Endothelial cell of umbilical vein (primary cell): ENCODE measurements at places on chromosomes 13 and 19.

DNA sequence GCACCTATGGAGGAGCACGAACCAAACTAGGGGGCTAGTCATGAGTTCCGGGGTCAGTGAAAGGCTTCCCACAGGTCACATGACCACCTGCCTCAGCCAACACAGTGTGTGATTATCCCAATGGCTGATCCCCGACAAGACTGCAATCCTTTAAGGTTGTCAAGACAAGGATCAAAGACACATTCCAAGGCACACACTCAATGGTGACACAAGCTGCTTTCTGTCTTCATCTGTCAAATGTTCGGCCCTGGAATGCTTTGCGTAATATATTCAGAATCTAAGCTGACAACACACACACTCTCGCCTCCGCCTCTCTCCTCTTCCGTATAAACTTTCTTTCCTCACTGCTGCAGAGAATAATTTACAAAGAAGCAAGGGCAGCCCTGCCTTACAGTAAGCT is 11.7 kb downstream of the RANBP3 start:
- DNase-seq, result no peak

GRCh38 chr19:23439623-23440022 is 44.4 kb upstream of the ZNF91 start:
- DNase-seq, result no peak

DNA sequence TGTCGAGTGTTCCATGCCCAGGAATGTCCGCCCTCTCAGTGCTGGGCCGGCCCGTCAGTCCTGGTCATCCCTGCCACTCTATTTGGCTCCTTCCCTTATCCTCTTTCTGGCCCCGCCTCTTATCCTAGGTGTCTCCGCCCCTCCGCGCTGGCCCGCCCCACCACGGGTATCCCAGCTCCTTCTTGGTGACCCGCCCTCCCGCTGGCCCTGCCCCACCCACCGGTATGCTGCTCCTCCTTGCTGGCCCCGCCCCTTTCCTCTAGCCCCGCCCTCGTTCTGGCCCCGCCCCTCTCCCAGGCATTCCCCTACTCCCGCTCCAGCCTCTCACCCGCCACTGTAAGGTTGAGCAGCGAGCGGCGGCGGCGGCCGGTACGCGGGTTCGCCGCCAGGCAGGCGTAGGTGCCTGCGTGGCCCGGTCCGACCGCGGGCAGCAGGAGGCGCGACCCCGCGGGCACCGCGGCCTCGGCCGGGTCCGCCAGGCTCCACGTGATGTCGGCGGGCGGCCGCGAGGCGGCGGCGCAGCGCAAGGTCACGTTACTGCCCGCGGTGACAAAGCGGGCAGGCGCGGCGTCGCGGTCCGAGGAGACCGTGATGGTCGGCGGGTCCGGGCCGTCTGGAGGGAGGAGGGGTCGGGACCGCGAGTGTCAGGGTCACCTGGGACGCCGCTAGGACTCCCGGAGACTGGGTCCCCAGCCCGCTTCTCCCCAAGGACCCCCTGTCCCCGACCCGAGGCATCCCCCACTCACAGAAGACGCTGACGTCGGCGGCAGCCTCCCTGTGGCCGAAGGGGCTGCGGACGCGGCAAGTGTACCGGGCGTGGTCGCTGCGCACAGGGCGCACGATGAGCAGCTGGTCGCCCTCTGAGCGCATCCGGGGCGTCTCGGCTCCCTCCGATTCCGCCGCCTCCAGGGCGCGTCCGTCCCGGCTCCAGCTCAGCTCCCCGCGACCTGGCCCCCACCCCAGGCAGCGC is 2.0 kb downstream of the VSIG10L start:
- DNase-seq, result peak; percentile 97

DNA sequence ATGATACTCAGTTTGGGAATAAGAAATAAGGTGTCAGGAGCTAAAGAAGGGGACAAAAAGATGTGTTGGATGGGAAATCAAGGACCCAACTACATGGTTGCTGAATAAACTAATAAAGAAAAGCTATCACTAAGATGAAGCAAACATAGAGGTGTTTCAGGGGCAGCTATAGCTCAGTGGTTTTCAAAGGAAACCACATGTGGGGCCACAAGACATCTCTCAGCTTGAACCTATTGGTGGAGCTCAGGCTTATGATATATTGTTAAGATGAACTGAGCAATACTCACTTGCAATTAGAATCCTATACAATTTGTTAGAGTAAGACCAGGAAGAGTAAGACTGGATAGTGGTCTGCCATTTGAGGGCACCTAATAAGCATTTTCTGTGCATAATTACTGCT is 45.1 kb upstream of the SPRY2 start:
- no peak for DNase-seq

DNA sequence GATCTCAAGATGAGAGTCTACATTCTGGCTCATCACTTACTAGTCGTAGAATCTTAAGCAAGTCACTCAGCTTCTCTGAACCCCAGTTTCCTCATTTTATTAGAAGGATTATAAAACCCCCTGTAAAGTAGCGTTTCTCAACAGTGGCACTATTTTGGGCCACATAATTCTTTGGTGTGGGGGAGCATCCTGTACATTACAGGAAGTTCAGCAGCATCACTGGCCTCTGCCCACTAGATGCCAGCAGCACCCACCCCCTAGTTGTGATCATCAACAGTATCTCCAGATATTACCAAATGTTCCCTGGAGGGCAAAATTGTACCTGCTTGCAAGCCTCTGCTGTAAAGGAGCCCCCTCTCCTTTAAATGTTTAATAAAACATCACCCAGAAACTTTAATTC is 22.6 kb downstream of the STARD13 start:
- DNase-seq, result no peak

GRCh38 chr13:89082623-89083022 is 1411.5 kb downstream of the SLITRK5 start:
- no peak for DNase-seq

- DNase-seq, result peak; percentile 84
Observed at GRCh38 chr13:29595380-29596063, at the start of gene SLC7A1. SLC7A1 (minus strand) TSS chr13:29595688; CDS start chr13:29536188, 59,500 bp downstream.

DNA sequence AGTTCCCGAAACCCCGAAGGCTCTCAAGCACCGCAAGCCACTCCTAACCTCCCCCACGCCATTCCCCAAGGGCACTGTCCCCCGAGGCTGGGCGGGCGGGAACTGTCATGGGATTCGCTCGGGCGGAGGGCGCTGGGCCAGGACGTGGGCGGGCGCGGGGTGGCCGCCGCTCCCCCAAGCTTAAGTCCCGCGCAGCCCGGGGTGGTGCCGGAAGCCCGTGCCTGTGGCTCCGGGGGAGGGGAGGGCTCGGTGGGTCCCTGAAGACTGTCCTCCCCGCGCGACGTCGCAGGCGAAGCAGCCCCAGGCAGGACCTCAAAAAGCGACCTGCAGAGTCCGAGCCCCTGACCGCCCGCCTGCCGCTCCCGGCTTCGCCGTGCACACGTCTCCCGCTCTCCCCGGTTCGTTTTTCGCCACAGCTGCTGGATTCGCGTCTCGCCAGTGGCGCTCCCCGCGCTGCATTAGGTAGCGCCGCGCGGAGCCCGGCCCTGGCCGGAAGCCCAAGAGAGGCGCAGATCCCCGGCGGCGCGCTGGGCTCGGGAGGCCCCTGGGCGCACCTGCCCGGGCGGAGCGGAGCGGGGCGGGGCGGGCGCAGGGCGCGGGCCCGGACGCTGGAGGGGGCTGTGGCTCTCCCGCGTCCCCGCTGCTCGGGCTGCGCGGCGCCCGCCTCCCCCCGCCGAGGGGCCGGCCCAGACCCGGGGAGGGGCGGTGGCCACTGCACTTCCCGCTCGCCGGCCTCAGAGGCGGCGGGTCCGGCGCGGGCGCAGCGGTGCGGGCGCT is at the start of gene FARP1:
Gene FARP1 (plus strand): TSS at position 715 of the 777 bp plus-strand sequence. CDS start 70,149 bp downstream, outside the sequence.
- DNase-seq, result peak; percentile 55

- no peak for DNase-seq
Observed at GRCh38 chr13:90362707-90363106, 984.8 kb upstream of the MIR17HG start.

- no peak for DNase-seq
Observed at GRCh38 chr13:60352644-60353043, 44.4 kb upstream of the TDRD3 start.

DNA sequence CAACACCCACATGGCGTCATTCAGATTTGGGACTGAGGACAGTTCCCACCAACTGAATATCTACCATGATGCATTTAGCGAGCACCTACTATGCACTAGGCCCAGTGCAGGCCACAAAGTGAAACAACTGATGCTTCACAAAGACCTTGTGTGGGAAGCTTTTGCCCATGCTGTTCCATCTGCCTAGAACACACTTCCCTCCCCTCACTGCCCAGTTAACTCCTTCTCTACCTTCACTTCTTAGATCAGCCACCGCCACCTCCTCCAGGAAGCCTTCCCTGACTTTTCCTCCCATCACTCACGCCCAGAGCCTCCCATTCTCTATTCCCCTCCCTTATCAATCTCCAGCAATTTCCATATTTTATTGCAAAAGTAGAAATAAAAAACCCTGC is 25.7 kb downstream of the PTPRS start:
- DNase-seq, result no peak

GRCh38 chr19:16477311-16477710 is 5.5 kb upstream of the EPS15L1 start:
- DNase-seq, result no peak

- peak; percentile 35 for DNase-seq
Observed at GRCh38 chr19:3178377-3178972, at the start of gene S1PR4. S1PR4 (plus strand) TSS chr19:3178769; CDS start chr19:3178793, 24 bp downstream.

GRCh38 chr19:55132453-55133129 is 15.2 kb upstream of the PPP1R12C start:
- DNase-seq, result no peak

DNA sequence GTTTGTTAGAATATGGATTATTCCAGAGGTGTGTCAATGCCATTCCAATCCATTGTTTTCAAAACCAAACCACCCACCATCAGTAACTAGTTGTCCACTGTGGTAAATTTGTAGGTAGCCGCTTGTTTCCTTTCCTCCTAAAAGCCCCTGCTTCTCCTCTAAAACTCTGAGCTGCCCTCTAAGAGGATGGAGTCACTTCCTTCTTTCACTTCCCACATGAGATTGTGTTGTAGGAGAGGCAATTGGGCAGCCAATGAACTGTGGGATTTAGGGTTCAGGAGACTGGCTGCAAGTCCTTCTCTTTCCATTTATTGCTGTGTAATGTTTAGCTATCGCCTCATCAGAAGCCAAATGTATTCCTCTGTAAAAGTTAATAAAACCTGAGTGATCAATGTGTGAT is 49.9 kb upstream of the RFXAP start:
- DNase-seq, result no peak

DNA sequence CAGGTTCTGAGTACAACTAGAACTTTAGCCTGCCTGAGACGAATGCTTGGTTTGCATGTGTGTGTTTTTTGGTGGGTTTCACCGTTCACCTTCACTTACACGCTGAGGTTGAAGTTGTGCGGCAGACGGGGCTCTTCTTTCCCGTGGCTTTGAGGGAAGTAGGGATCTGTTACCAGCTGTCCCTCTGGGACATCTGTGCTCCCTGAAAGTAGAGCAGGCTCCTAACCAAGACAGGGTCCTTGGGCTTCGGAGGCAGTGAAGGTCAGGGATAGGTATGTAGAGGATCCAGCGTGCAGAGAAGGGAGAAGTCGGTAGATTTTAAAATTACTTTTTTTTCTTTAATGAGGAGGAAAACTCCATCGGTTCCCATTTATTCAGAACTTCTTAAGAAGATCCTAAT is 48.7 kb downstream of the ZNF536 start:
- DNase-seq, result no peak

GRCh38 chr13:69947582-69947981 is 160.0 kb upstream of the ATXN8OS start:
- no peak for DNase-seq

- peak; percentile 29 for DNase-seq
Observed at GRCh38 chr19:45451131-45451849, 16.5 kb upstream of the FOSB start.

- no peak for DNase-seq
Observed at GRCh38 chr19:5127717-5128116, 158.8 kb downstream of the KDM4B start.

GRCh38 chr13:109628251-109628699 is 158.1 kb downstream of the IRS2 start:
- DNase-seq, result no peak

DNA sequence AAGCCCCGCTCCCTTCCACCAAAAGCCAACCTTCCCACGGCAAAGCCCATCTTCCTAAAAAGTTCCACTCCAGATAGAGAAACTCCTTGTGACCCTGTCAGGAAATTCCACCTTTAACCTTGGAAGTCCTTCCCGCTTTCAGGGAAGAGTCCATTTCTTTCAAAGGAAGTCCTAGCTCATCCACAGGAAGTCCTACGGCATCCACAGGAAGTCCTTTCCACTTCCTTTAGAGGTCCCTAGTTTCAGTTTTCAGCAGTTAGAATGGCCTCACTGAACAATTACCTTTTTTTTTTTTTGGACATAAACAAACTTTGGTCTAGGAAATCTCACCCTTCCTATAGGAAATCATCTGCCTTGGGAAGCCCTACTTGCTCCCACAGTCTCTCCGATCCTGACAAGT is 31.7 kb downstream of the TRPM4 start:
- no peak for DNase-seq

- no peak for DNase-seq
Observed at GRCh38 chr19:46907880-46908279, 47.1 kb downstream of the ARHGAP35 start.

DNA sequence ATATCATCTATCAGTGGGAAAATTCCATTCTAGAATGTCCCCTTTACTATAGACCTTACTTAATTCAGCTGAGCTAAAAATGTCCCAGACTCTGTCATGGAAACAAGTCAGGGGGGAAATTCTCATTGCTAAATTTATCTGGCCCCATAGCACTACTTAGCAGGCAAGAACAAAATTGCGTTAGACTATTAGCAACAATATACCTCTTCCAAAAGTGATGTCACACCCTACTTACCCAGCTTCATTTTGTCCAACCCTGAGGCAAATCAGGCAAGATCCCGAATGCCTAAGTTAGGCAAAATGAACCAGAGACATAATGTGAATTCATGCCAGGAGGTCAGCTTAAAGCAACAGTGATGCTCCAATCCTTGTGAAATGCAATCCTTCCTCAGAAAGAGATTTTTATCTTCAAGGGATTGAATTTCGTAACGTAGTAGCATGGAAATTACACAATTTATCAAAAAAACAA is 93.7 kb downstream of the FRY start:
- no peak for DNase-seq

DNA sequence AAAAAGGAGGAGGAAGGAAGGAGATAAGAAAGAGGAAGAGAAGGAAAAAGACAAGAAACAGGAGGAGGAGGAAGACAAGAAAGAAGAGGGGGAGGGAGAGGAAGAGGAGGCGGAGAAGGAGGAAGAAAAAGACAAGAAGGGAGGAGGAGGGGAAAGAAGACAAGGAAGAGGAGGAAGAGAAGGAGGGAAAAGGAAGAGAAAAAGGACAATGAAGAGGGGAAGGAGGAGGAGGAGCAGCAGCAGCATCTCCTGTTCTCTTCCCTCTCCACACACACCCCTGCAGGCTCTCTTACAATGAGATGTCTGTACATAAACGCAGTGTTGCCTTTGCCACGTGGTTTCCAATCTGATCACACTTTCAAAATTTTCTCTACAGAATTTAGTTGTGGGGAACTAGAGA is 66.6 kb downstream of the RUBCNL start:
- DNase-seq, result no peak

DNA sequence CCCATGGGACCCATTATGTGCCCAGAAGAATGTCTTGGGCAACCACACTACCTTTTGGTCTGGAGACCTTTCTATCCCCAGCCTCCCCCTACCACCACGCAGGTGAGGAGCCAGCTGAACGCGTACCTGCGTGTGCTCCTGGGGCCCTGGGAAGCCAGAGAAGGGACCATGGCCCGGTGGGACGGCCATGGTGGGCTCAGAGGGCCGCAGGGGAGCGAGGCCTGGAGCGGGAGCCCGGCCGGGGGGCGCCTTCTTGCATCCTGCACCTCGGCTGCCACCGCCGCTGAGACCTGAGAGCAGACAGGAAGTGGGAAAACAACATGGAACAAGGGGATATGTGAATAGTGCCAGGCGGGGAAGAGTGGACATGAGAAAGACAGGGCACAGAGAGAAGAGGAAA is 2.3 kb downstream of the DYRK1B start:
- DNase-seq, result no peak

GRCh38 chr19:3539756-3540118 is 763 bp downstream of the TEKTIP1 start:
- DNase-seq, result no peak
